GM23248 (cell line): ENCODE measurements at places on chromosomes 13 and 19. TPM values are rescaled to one million over a fixed set of nuclear protein-coding genes. Genes with fewer than 3 reads are reported as not detected.

- no peak for DNase-seq
Measured at GRCh38 chr13:39281539-39282150, 243.4 kb downstream of the NHLRC3 start.

- no peak for DNase-seq
Measured at GRCh38 chr13:23612731-23613130, 42.5 kb downstream of the TNFRSF19 start.

GRK1 gene
- not detected in 2 replicates for total RNA-seq

KL gene
- total RNA-seq = 0.22 and 0.25 TPM in 2 replicates

ATP1A3 gene
- 0.11 and 0.63 TPM in 2 replicates for total RNA-seq

OR7A5 gene
- total RNA-seq = not detected in 2 replicates

DNA sequence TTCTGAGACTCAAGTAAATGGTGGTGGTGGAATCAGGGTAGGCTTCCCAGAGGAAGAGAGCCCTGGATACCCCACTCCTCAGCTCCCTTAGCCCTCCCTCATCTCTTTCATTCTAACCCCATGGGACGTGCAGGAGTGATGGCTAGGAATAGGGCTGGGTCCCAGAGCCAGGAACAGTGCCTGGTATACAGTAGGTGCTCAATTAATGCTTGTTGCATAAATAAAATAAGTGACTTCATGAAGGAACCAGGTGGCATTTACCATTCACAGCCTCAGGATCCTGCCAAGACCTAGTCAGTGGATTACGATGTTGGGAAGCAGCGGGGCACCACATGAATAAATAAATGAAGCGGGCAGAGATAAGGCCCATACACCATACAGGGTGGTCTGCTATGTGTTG, 3.9 kb downstream of the UNC13A start:
- DNase-seq = no peak

CACNG7 gene
- total RNA-seq = not detected in 2 replicates

- no peak for DNase-seq
Measured at GRCh38 chr13:64420181-64420580, 2810.0 kb downstream of the PCDH9 start.

PSG4 gene
- total RNA-seq = 104 and 105 TPM in 2 replicates

- DNase-seq = peak; percentile 63
Measured at GRCh38 chr19:50203281-50204080, at the start of gene MYH14. MYH14 (plus strand) TSS chr19:50203622; CDS start chr19:50210366, 6,744 bp downstream.

GRCh38 chr13:80149736-80150135, 191.2 kb downstream of the SPRY2 start:
- peak; percentile 11 for DNase-seq

ZFP82 gene
- total RNA-seq = 9.4 and 10.9 TPM in 2 replicates

HSPH1 gene
- total RNA-seq = 35.5 and 35.9 TPM in 2 replicates

IGFL2 gene
- not detected in 2 replicates for total RNA-seq

EDNRB gene
- total RNA-seq = 0.32 TPM in 1 of 2 replicates, not detected in the other

DNA sequence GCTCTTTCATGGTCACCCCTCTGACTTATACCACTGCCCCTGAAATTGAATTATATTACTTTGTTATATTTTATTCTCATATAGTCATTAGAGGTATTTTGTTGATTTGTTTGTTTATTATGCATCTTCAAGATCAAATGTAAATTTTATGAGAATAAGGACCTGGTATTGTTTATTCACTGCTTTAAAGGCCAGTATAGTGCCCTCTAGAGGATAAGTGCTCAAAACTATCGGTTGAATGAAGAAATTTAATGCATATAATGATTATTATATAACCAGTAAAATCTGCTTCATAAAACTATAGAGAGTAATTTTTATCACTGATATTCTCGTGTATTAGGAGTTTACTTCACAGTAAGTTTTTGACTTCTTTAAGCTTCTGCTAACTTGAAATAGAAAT, 1401.9 kb downstream of the SLITRK1 start:
- peak; percentile 4 for DNase-seq

DNA sequence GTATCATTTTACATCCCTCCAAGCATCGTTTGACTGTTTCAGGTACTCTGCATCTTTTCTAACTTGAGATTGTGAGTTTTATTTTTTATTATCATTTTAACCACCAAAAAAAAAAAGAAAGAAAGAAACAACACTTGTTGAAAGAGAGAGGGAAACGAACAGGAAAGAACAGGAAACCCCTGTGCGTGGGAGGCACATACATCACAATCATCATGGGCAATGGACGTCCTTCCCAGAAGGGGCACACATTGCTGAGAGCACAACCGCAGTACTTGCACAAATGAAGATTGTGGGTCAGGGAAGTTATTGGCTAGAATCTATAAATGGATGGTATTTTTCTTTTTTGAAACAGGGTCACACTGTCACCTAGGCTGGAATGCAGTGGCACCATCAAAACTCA, 1.7 kb downstream of the CLC start:
- no peak for DNase-seq

DNA sequence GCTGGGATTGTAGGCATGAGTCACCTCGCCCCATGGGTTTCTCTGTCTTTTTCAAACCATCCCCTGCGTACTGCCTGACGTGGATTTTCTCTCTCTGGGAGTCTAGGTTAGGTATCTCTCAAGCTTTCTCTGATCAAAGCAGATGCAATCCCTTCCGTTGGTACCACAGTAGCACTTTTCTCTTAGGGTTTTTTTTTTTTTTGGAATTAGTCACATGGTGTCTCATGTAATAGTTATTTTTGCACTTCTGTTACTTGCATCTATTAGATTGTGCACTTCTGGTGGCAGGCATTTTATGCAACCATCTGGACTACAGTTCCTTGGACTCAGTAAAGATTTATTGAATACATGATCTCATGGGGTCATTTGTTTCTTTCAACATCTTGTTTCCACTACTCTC, 72.1 kb downstream of the GPC6 start:
- peak; percentile 57 for DNase-seq
